ENCODE measurements at places on chromosomes 3 and 15.

GRCh38 chr3:183548262-183548769 is 7.2 kb downstream of the KLHL6 start:
- DNase-seq, result no peak

GRCh38 chr3:66010348-66010738 is 28.4 kb downstream of the MAGI1 start:
- no peak for DNase-seq

- no peak for DNase-seq
These were observed 274.5 kb upstream of the RARB start for GRCh38 chr3:25153561-25153960.

DNA sequence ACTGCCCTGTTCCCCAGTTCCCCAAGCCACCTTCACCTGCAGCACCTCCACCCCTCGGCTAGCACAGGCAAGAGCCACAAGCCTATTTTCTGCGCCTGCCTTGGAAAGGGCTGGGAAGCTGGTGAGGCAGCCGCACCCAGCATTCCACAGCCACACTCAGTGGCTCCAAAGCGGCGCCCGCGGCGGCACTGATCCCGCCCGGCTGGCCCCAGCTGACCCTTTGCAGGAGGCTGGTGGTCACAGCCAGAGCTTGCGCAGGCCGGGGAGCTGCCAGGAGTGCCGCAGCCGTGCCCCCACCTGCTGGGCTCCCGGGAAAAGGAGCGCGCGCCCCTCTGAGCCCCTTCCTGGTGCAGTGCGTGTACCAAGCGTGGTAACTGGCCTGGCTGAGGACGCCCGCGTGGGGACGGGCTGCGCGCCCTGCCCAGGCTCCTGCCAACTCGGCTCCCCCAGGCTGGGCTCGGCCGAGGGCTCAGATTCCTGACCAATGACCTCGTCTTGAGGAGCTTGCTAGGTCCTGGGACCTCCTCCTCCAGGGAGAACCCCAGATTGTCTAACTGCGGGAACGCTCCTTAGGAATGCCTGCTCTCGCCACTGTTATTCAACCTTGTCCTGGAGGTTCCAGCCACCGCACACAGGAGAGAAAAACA is 13.3 kb downstream of the GRAMD2A start:
- DNase-seq, result no peak

GRCh38 chr3:57966829-57967228 is 41.4 kb upstream of the FLNB start:
- DNase-seq, result no peak

DNA sequence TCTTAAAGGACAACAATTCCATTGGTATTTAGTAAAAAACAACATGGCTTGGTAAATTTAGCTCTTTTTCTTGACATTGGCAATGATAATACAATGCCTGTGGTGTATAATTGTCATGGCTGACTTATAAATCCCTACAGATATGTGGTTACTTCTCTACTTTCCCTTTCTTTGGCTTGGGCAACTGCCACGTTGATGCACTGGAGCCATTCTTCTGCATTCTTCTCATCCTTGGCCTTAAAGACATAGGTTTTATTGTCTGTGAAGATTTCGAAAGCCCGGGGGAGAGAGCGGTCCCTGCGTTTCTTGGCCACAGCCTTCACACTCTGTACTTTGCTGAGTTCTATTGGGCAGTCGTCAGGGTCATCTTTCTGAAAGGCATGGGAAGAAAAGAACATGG is 101.1 kb upstream of the CCNL1 start:
- DNase-seq, result no peak

All from CD4-positive, alpha-beta T cell treated with Interleukin-15 for 4 hours (primary cell).